ENCODE measurements at places on chromosomes 4 and X.

GRCh38 chr4:37393889-37394288 is 149.3 kb downstream of the NWD2 start:
- no peak for DNase-seq

GRCh38 chrX:69133921-69134542 is 31.2 kb downstream of the PJA1 start:
- peak; percentile 75 for DNase-seq

GRCh38 chr4:2843941-2844584 is 419 bp downstream of the ADD1 start:
- peak; percentile 83 for DNase-seq

DNA sequence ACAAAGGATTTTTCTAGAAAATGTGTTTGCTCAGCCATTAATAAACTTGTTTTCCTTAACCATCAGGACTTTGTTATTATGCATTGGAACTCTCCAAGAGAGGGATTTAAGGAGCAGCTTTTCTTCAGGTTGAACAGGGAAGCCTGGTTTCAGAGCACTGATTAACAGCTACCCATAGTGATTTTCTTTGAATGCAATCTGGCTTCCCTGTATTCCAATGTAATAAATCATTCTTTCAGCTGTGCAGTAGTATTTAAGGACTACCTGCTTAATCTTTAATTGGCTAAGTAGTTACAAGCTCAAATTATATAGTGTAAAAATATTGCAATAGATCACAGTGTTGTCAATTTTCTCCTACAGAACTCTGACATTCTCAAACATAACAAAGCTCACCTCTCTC is 77.5 kb downstream of the TMEM156 start:
- peak; percentile 48 for DNase-seq

DNA sequence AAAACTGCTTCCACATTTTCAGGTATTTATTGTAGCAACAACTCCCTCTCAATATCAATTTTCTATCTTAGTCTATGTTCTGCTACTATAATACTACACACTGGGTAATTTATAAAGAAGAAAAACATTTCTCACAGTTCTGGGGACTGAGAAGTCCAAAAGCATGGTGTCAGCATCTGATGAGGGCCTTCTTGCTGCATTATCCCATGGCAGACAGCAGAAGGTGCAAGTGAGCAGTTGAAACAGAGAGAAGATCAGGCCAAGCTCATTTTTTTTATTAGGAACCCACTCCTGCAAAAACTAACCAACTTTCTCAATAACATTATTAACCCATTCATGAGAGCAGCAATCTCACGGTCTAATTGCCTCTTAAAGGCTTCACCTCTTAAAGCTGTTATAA is 376.0 kb downstream of the RAB28 start:
- DNase-seq: no peak

DNA sequence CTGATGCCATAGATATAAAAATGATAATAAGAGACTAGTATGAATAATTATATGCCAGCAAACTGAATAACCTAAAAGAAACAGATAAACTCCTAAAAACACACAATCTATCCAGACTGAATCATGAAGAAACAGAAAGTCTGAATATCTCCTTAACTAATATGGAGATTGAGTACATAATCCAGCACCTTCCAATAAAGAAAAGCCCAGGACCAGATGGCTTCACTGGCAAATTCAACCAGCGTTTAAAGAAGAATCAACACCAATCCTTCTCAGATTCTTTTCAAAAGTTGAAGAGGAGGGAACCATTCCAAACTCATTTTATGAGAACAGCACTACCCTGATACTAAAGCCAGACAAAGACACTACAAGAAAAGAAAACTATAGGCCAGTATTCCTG is 26.5 kb upstream of the RNF212 start:
- no peak for DNase-seq

DNA sequence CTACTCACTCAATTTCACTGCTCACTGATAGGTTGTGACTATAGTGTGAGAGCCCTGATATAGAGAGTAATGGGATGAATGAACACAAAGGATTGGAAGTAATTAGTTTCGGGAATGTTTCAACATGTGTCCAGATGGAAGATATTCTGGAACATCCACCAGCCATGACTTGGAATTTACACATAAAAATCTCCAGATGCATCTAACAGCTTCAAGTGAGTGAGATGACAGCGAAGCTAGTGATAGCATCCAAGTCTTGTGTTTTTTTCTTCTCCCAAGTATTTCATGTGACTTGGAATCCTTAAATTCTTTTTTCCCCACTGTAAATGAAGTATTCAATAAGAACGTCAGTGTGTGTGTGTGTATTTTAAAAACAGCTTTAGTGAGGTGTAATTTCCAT is 82.1 kb downstream of the CLDN34 start:
- DNase-seq: no peak

- no peak for DNase-seq
These were observed 113.0 kb upstream of the AADAT start for GRCh38 chr4:170202721-170203120.

GRCh38 chr4:131052646-131053045 is 1956.7 kb downstream of the C4orf33 start:
- no peak for DNase-seq

DNA sequence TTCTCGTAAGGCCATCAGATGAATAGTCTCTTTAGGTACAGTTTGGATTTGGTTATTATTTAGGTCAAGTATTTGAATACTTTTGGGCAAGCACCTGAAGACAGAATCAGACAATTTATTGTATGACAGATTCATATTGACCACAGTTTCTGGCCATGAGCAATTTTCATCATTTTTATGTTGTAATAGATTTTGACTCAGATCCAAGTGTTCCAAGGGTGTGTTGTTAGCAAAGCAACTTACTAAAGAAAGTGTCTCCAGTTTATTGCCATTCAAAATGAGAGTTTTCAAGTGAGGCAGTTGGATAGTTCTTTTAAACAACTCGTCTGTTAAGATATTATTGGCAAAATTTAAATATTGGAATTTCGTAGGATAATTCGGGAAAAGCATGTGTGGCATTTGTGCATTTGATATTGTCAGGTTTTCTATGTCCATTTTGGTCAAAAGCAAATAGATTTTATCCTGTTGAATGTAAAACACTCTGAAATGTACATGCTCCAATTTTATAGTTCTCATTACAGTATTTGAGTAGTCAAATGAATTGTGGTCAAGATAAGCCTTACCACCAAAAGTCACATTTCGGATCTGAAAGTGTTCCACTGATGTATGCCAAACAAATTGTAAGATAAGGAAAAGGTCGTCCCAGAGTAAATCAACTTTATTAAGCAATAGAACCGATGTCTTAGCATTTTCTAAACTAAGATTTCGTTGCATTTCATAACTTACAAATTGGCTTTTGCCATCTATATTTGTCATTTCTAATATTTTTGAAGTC is 8.4 kb downstream of the TLR10 start:
- no peak for DNase-seq

GRCh38 chr4:98905839-98906238 is 23.1 kb downstream of the EIF4E start:
- no peak for DNase-seq

- no peak for DNase-seq
These were observed 10.9 kb upstream of the TET2 start for GRCh38 chr4:105135785-105136184.

- DNase-seq: no peak
These were observed 119.5 kb upstream of the SCML1 start for GRCh38 chrX:17617806-17618205.

DNA sequence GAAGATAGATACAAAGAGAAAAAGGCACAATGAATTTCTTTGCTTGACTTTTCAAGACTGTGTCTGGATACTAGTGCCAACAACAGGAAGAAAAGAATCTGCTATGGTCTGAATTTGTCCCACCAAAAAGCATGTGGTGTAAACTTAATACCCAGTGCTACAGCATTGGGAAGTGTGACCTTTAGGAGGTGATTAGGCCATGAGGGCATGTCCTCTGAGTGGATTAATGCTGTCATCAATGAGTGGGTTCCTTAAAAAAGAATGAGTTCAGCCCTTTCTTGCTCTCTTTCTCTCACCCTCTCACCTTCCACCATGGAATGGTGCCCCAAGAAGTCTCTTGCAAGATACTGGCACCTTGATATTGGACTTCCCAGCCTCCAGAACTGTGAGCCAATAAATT is 155.7 kb upstream of the GPRIN3 start:
- DNase-seq: no peak

DNA sequence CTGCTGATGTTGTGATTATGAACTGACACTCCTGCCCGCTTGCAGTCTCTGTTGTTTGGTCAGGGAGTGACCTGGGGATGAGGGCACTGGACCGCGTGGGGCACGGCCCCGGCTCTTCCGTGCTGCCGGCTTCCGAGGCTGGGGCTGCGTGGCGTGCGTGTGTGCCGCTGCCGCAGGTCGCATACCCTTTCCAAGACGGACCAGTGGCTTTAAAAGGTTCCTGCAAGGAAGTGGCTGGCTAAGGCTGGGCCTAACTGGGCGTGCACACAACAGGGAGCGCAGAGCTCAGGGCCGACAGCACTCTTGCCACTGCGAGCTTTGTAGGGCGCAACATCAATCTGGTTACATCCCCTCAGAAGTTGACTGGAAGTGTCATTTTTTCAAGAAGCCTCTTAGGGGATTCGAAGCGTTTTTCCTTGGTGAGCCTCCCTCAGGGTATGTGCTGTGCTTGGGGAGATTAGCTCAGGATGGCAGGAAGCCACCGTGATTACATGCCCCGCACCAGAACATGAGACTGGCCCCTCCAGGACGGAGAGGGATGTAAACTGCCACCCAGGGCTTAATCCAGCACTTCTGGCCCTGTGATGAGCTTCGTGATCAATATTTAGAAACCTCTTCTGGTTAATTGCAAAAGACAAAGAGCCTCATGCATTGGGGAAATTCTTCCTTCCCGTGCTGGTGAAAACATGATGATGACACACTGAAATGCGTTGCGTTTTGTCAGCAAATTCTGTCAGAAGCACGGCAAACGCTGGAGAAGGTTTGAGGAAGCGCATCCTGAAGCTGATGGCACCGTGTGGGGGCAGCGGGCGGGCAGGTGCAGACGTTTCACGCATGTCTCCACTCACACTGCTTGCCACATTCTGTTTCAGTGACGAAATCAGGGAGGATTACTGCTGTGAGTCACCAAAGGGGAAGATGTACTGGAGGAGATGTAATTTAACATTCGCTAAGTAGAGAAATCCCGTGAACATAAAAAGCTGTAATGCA is 11.1 kb downstream of the MAEA start:
- DNase-seq: no peak

DNA sequence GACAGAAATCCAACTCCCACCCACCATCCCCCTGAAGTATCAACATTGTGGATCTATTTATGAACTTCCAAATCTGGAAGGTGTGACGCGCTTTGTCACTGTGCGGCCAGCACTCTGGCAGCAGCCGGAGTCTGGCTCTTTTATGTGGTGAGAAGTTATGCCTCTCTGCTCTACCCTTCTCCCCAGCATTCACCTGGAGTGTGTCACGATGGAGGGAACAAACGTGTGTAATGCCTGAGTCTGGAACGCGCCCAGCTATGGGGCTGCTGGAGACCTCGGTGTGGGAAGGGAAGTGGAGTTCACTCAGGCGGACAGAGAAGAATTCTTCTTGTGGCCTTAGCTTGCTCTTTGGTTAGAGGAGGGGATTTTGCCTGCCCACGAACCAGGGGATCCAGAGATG is 222.1 kb upstream of the RPL34 start:
- peak; percentile 24 for DNase-seq

DNA sequence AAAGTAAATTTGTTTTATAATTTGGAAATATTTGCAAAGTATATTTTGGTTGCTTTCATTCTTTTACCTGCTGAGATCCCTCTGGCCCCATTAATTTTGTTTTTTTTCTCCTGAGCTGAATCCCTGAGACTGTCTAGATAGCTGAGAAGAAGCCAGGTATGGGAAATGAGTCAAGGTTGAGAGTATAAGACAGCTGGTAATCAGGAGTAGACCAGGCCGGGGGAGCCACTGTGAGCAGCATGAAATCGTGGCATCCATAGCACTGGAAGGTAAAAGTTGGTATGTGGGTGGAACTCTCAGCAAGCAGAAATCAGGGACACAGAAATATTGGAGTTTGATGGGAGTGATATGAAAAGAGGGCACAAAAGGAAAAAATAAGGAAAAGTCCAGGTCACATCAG is 164.5 kb downstream of the FHIP1A start:
- DNase-seq: no peak

DNA sequence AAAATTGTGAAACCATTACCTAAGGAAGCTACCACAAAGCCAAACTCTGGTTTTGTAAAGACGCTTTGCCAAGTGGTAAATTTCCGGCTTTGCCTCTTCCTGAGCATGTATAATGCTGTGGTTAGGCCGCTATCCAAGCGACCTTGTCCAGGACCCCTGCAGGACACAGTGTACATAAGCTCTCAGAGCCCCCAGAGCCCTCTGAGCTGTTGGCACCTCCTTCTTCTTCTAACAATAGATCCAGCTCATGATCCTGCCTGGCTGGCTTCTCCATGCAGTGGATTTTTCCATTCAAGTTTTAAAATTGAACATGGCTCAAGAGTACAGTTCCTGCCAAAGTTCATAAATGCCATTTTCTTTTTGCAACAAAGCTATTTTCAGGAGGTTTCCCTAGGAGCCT is 326.7 kb downstream of the MAPK10 start:
- DNase-seq: no peak

- no peak for DNase-seq
These were observed 324.2 kb downstream of the MAPK10 start for GRCh38 chr4:86035688-86036087.

GRCh38 chr4:34733185-34733941 is 1511.0 kb downstream of the ARAP2 start:
- no peak for DNase-seq

- DNase-seq: no peak
These were observed 37.6 kb downstream of the MAGEB5 start for GRCh38 chrX:26253526-26253925.

DNA sequence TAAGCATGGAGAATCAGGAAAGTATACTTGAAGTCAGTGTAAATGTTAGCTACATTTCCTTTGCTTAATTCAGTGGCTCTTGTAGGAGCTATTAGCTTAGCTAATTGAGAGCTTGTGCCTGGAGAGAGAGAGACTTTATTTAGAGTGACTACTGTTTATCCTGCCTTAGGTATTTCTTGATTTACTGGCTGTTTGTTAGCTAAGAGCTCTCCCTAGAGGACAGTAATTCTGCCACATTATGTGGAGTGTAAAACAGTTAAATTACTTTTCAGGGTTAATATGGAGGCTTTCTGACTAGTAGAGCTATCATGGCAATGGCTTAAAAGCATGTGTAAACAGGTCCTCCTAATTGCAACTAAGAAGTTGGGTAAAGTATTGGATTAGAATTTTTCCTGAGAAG is 306.5 kb upstream of the TECRL start:
- no peak for DNase-seq

GRCh38 chrX:139298437-139298836 is 232.1 kb upstream of the F9 start:
- DNase-seq: no peak
